Cerebellum (tissue), 4 donors: ENCODE measurements at places on chromosomes 13 and 19. TPM values are rescaled to one million over a fixed set of nuclear protein-coding genes. Genes with fewer than 3 reads are reported as not detected.

DNA sequence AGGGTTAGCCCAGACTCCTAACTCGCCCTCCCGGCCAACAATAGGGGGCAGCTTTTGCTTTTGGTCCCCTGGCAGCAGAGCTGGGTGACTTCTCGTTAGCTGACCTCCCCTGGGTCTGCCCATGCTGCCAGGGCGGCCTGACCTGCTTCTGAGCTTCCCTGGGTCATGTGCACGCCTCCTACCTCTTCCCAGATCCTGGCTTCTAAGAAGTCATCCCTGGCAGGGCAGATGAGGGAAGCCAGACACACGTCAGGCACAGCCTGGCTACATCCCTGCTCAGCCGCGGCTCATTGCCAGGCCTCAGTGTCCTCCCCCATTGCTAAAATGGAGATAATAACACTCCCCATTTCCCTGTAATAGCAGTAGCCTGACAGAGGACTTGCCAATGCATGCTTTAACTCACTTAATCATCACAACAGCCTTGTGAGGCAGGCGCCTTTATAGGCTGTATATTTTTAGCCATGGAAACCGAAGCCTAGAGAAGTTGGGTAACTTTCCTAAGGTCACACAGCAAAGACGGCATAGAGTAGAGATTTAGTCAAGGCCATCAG lies 2.1 kb downstream of the KCNK6 start:
- DNase-seq, result no peak

DNA sequence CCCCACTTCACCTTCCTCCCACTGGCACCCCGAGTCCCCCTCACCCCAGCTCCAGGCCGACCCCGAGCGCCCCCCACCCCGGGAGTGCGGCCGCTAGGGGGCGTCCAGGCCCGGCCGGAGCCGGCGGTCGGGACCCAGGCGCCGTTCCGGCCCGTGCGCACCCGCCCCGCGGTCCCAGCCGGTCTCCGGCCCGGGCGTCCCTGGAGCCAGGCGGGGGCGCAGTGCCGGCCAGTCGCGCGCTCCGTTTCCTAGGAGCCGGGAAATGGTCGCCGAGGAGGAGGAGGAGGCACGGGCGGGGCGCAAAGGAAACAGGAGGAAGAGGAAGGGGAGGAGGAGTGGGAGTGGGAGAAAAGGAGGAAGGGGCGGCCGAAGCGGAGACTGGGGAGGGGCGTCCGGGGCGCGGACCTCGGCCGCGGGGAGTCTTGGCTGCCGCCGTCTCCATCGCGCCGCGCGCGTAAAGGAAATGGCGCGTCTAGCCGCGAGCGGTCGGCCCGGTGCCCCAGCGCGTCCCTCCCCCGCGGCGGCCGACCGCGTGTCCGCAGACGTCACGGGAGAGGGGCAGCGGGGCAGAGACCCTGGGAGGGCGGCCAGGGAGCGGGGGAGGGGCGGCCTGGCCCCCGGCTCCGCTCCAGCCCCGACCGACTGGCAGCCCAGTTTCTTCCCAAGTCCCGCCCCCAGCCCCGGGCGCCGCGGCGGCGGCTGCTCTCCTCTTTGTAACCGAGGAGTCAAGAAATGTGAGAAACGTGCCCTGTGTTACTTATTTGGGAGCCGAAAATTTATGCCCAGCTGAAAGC lies 1.1 kb upstream of the KCTD15 start:
- peak; percentile 87 for DNase-seq

- DNase-seq, result no peak
These were observed 115.8 kb downstream of the KATNAL1 start for GRCh38 chr13:30191491-30192100.

DNA sequence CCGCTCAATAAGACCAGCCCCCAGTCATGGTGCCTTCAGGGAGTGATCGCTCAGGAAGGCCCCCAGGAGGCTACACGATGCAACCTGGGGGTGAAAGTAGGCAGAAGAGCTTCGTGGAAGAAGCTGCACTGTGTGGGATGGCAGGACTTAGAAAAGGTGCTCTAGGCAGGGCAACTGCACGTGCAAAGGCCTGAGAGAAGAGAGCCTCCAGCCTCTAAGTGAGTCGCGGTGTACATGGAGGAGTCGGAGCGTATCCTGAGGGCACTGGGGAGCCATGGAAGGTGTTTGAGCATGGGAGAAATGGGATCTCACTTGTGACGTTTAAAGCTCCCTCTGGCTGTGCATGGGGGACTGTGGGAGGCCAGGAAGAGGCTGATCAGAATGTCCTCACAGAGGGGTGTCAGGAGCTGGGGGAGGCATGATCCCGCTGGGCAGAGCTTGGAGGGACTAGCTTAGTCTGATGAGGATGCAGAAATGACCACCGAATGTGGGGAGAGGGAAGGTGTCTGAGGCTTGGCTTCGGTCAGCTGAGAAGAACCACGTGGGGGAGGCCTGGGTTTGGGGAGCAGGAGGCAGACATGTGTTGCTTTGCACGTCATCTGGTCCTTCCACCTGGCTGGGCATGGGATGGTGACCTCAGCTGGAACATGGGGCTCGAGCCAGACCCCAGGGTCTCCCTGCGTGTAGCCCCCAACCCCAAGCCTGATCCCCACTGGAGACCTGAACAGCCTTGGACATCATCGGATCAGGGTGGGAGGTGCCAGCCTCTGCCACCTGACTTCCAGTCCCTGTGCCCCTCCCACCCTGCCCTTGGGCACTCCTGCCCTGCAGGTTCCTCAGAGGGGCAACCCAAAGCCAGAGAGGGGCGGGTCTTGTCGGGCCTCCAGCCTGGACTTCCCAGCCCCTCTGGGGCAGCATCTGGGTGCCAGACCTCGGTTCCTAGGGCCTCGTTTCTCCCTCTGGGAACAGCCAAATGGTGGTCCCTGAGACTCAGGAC lies 1.1 kb downstream of the APC2 start:
- DNase-seq, result no peak

- no peak for DNase-seq
These were observed 181.7 kb downstream of the NUFIP1 start for GRCh38 chr13:44807449-44808034.

DNA sequence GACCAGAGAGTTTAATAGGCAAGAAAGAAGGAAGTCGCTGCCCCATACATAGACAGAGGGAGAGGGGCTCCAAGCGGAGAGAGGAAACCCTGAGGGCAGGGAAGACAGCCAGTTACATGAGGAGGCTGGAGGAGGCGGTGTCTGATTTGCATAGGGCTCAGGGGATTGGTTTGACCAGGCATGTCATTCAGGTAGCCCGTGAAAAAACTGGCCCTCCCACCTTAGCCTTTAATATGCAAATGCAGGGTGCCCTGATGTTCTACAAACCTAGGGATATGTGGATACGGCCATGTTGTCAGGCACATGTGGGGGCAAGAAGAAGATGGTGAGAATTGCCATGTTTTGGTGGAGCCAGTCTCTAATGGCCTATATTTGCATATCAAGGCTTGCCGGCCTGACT lies 1461.6 kb downstream of the PCDH9 start:
- DNase-seq, result no peak

- DNase-seq, result no peak
These were observed 636 bp upstream of the FOXO1 start for GRCh38 chr13:40666933-40667621.

DNA sequence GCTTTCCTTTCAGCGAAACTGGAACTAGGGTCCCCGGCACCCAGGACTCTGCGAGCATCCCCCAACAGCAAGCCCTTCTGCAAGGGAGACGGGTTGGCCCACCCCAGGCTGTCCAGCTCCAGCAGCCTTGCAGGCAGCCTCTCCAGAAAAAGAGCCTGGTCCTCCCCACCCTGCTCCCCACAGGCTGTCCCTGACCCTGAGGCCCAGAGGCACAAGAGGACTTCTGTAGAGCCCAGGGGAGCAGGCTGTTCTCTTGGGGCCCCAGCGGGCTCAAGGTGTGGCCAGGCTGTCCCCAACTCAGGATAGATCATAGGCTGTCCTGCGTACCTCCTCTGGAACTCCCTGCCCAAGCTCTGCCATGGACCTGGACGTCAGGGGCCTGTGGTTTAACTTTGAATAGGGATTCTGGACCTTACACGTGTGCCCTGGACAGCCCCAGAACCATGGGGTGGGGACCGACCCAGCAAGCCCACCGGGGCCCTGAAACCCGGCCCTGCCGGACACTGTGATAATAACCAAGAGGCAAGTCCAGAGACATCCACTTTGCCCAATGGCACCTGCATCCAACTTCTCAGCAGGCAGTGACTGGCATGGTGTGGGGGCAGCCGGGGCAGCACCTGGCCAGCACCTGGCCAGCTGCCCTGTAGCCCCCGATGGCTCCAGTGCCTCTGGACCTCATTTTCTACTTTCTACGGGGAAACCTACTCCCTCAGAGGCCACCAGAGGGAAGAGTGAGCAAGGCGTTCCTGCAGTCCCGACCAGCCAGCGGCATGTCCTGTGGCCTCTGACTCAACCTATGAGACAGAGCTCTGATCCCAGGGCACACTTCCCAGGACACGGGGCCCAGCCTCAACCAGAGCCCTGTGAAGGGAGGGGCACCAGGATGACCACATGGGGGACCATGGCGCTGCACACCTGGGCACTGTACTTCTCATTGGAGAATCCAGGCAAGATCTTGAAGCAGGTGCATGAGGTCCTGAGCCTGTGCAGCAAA lies 50.9 kb upstream of the TPM4 start:
- DNase-seq, result peak; percentile 20

The PLA2G4C gene
- total RNA-seq, result 11.7 TPM

DNA sequence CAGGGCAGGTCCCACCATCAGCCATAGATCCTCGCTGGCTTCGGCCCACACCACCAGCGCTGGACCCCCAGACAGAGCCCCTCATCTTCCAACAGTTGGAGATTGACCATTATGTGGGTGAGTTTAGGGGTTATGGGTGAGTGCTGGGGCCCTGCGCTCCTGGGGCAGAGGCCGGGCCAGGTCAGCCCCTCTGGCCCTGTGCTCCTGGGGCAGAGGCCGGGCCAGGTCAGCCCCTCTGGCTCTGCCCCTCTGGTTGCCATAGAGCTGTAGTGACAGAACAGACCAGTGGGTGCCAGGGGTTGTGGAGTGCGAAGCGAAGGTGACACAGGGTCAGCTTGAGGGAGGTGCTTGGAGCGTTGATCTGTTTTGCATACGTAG lies 15.2 kb downstream of the POLD1 start:
- DNase-seq, result no peak

- no peak for DNase-seq
These were observed 1016.2 kb upstream of the PCDH20 start for GRCh38 chr13:62431852-62432251.
